ENCODE measurements at places on chromosomes 2 and 18.

DNA sequence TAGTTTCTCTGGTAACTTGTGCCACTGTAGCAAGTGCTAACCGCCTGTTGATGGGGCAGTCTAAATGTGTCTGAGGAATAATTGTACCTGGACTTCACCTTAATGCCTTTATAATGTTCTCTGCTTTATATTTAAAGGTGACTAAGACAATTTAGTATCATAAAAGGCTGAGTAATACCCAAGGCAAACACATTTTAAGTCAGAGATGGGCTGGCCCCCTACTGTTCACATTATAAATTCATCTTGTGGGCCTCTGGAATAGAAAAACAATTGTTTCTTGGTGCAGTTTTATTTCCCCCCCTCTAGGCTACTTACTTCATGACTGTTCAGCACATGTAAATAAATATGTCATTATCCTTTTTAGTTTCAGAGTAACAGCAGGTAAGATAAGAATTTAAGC is 559.3 kb upstream of the PIK3C3 start:
- DNase-seq, result no peak

DNA sequence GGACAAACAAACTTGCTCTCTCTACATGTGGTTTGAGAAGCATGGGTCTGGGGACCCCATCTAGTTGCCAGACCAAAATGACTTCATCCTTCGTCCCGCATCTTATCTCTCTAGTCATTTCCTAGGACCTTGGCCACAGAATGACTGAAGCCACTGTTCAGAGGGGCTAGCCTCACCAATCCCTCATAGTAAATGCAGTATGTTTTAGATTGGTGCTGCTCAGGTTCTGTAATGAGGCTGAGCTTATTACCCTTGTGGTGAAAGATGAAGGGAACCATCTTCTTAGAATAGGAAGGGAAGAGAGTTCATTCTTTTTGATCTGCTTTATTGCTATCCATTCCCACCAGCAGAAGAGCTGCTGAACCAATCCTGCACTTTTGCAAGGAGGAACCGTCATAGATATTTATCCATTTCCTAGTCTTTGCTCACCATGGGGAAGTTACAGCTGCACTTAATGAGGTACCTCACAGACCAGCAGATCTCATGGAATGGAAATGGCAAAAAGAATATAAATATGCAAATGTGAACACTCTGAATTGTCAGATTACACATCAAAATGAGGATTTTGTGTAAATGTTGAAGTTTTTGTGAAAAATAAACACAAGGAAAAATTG is 436.7 kb downstream of the LPIN1 start:
- no peak for DNase-seq

DNA sequence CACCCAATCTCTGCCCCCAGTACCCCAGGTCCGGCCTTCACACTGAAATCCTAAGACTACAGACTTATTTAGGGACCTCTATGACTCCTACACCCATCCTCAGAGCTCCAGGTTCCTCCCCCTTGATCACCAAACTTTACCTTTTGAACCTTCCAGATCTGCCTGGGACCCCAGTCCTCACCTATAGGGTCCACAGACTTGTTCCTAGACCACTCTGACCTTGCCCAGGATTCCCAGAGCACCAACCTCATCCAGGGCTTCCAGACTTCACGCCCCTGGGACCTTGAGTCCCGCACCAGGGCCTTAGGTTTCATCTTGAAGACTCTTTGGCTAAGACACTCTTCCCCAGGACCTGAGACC is 462 bp downstream of the CHCHD5 start:
- no peak for DNase-seq

DNA sequence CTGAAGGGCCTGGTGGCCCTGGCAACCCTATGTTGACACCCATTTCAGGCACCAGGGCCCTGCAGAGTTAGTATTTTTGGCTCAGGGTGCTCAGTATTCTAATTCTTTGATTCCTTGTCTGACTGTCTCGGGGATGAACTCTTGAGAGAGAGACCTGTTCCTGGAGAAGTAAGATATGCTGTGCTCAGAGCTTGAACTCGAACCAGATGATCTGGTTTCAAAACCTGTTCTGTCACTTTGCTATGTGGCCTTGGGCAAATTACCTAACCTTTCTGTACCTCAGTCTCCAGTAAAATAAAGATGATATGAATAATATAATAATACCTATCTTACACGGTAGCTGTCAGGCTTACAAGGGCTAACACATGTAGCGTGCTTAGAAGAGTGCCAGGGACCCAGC is 294.2 kb downstream of the DYSF start:
- no peak for DNase-seq

DNA sequence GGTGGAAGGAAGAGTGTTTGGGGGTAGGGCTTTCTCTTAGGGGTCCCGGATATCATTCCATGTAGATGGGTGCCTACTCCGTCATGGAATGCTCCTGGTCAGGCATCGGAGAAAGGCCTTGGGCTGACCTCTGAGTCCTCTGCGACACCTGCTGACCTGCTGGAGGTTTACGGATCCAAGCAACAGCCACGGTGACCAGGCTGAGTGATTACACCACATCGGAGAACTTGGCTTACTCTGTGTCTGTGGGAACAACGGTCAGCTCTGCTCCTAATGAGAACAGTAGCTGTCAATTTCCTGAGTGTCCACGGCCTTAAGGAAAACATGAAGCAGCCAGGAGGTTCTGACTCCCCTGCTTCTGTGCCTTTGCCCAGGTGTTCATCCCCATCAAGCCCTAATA is 73.2 kb downstream of the TNP1 start:
- no peak for DNase-seq

- no peak for DNase-seq
Observed at GRCh38 chr2:10977621-10978020, 65.9 kb downstream of the KCNF1 start.

GRCh38 chr2:238631491-238632180 is 204.9 kb downstream of the ASB1 start:
- DNase-seq, result no peak

DNA sequence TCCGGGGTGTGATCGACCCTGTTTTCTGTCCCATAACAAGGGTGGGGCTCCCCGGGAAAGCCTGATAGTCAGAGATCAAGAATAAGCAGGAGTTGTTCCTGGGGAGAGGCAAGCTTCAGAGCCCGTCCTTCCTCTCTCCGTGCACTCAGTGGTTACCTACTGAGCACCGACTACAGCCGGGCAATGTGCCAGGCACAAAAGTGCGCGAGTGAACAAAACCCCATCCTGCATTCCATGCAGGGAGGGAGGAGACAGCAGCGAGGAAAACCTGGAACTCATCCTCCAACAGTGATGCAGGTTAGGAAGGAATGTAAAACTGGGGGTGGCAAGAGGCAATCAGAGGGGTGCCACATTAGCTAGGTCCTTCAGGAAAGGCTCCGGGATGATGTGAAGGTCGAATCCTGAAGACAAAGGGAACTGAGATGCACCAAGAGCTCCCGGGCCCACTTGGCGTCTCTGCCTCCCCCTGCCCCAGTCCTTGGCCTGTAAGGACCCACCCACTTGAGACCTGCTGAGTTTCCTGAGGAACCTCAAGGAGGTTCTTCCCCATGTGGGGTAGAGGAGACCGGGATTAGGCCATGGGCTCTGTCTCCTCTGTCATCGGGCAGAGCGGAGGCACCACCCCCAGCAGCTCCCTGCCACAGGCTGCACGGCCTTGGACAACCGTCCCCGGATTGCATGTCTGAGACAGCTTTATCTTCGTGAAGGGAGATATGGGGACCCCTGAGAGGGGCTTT is 198.2 kb downstream of the NDUFA10 start:
- no peak for DNase-seq

DNA sequence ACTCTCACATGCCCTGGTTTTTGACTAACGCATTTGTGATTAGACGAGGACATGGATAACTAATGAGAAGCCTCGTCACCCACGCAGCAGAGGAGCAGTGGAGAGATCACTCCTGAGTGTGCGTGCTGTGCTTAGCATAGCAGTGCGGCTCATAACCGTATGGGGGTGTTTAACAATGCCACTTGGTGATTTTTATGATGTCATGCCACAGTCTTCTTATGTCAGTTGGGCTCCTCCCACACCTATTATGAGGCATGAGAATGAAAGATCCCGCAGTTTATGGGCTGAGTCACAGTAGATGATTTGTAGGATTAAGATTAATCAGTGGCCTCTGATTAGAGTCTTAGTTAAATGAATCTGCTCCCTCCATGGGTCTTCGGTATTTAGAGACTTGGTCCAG is 2.5 kb upstream of the SMIM21 start:
- DNase-seq, result no peak

DNA sequence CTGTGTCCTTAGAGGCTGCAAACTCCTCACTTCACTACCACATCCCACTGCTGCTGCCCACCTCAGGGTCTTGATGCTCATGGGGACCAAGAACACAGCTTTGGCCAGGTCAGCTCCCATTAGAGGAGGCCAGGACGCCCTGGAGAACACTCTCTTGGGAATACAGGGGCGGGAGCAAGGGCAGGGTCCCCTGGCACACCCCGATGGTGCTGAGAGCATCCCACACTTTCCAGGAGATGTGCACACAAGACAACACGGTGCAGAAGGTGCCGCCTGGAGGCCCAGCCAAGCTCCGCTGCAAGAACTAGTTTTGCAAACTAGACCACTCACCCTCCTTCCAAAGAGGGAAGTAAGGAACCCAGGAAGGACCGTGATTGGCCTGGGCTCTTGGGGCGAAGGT is 304.4 kb upstream of the SALL3 start:
- no peak for DNase-seq

DNA sequence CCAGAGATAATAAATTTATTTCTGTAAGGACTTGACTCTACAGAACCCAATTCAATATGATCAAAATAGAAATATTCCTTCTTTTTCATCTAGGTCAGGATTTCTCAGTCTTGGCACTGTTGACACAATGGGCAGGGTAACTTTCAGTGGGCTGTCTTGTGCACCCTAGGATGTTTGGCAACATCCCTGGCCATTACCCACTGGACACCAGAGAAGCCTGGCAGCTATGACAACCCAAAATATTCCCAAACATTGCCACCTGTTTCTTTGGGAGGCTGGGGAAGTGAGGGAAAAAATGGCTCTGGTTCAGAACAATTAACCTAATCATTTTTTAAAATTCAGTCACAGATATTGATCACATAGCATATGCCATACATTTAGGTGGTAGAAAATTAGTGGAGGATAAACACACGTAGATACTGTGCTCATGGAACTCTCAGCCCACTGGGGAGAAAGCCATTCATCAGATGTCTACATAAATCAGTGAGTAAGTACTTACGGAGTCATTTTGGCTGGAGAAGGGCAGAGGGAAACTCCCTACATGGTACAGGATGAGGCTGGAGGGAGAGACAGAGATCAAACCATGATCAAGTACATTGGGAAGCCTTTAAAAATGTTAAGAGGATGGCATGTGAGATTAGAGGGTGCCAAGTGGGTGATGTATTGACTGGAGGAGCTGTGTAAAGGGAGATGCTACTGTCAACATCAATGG is 718 bp upstream of the TNP1 start:
- DNase-seq, result no peak

GRCh38 chr18:33212363-33212762 is 228.2 kb downstream of the CCDC178 start:
- DNase-seq, result peak; percentile 17

DNA sequence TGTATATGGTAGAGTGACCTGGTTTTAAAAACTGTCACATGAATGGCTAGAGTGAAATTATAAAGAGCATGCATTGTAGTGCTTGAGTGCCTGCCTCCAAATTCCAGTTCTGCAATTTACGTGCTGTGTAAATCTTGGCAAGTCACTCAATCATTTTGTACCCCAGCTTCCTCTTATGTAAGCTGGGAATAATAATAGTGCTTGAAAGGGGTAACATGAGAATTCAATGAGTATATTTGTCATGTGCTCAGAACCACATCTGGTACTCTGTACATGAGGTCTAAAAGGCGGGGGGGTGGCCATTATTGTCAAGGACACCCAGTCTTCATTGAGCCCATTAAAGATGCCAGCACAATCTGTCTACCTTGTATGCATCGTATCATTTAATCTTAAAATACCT is 214.8 kb downstream of the MC4R start:
- peak; percentile 30 for DNase-seq

DNA sequence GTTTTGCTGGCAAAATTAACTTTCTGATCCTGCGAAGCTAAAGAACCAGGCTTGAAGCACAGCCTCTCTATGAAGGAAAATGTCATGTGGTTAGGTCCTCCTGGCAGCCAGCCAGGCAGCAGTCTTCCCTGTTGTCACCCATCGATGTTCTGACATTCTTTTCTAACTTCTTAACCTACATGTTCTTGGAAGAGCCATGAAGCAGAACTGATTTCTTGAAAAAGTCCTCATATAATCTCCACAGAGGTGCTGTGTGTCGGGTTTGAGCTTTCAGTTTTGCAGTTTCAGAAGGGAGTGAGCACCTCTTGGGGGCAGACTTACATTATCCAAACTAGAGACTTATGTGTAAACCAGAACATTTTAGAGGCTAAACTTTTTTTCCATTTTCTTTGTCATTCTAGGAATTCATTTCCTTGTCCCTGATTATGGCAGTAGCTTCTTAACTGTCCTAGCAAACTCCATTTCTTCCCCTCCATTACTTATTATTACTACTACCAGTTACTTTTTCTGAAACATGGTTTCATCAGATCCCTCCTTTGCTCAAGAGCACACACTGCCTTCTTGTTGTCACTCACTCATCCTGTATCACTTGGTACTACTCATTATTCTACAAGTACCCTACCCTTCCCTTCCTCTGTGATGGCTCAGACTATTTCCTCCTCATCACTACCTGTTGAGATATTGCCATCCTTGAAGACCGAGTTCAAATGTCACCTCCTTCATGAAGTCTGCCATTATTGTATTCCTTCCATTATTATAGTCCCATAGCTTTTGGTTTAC is 31.1 kb downstream of the DOK1 start:
- DNase-seq, result no peak

Measured in NCI-H187 (cell line).